A549 treated with CORT108297 at 1 μM for 4 hours (cell line): ENCODE measurements at places on chromosomes 1 and 21. TPM values are rescaled to one million over a fixed set of nuclear protein-coding genes. Genes with fewer than 3 reads are reported as not detected.

Gene GBP5
- total RNA-seq: 0.03 TPM in 2 of 5 replicates, not detected in the others

Gene VANGL2
- 0.69 to 1.0 TPM (median 0.93 TPM) in 5 replicates for total RNA-seq

Gene NBPF3
- 5.4 to 6.9 TPM (median 6.0 TPM) in 5 replicates for total RNA-seq

Gene DISC1
- 0.12 to 0.35 TPM (median 0.18 TPM) in 5 replicates for total RNA-seq

Gene FCAMR
- not detected in 5 replicates for total RNA-seq

Gene DIP2A
- 9.2 to 13.6 TPM (median 12.1 TPM) in 5 replicates for total RNA-seq

Gene KCNE2
- not detected in 5 replicates for total RNA-seq
